ENCODE measurements at places on chromosomes 16 and 17. TPM values are rescaled to one million over a fixed set of nuclear protein-coding genes. Genes with fewer than 3 reads are reported as not detected.
A peak's percentile ranks its signal among the peaks of the same experiment; 100 is the strongest.

GRCh38 chr16:52800432-52800831 is 252.3 kb downstream of the CHD9NB start:
- no peak overlapping the region for H3K27ac ChIP-seq
- no peaks in the 10 kb centered on the region for H3K36me3 ChIP-seq
- no peaks in the 10 kb centered on the region for H3K4me1 ChIP-seq
- H3K27me3 ChIP-seq: no peaks in the 10 kb centered on the region

GLP2R gene
- not detected for total RNA-seq

DNA sequence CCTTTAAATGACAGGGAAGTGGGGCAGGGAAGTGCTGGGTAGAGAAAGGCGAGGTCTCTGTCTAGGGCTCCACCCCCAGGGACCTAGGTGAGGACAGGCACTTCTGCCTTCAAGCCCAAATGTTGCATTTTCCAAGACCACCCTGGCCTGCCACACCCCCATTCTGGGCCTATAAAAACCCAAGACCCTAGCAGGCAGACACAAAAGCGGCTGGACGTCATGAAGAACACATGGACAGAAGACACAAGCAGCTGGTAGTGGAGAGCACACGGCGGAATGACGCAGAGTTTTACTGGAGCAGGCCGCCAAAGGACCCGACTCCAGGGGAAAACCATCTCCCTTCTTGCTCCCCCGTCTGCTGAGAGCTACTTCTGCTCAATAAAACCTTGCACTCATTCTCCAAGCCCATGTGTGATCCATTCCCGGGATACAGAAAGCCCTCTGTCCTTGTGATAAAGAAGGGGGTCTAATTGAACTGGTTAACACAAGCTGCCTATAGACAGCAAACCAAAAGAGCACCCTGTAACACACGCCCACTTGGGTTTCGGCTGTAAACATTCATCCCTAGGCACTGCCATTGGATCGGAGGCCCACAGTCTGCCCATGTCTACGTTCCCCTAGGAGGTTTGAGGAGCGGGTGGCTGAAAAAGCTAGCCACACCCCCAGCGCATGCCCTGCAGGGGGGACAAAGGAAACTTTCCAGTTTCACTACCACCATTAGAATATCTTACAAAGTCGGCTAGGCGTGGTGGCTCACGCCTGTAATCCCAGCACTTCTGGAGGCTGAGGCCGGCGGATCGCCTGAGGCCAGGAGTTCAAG is 622.2 kb upstream of the SALL1 start:
- DNase-seq: no peak
- no peaks in the 10 kb centered on the region for H3K4me1 ChIP-seq
- no peak overlapping the region for H3K4me3 ChIP-seq
- H3K27me3 ChIP-seq: no peaks in the 10 kb centered on the region

- no peak overlapping the region for H3K27ac ChIP-seq
- H3K4me3 ChIP-seq: no peak overlapping the region
- H3K36me3 ChIP-seq: no peaks in the 10 kb centered on the region
- H3K4me1 ChIP-seq: peaks cover 4% of the 10 kb centered on the region
Measured at GRCh38 chr17:58245428-58246103, 7.2 kb downstream of the LPO start.

DNA sequence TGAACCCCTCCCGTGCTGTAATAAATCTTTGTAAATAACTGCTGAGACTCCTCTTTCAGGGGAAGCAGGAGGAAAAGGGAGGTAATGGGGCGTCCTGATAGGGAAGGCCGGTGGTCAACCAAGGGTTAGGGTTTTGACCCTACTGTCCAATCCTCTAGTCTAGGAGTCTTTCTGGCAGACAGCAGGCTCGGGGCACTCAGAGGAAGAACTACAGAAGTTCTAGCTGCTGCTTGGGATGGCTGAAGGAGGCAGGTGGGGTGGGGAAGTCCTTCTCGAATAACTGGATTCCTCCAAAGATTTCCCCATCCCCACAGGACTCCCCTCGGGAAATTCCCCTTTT is 387 bp upstream of the STARD3 start:
- H3K36me3 ChIP-seq: no peaks in the 10 kb centered on the region
- H3K4me1 ChIP-seq: peaks cover 11% of the 10 kb centered on the region
- peak overlapping the region; percentile 84 for H3K4me3 ChIP-seq

- H3K27me3 ChIP-seq: no peaks in the 10 kb centered on the region
- peaks cover 41% of the 10 kb centered on the region for H3K4me1 ChIP-seq
- DNase-seq: no peak
- no peaks in the 10 kb centered on the region for H3K36me3 ChIP-seq
Measured at GRCh38 chr17:50213026-50214022, 11.9 kb upstream of the COL1A1 start.

DNA sequence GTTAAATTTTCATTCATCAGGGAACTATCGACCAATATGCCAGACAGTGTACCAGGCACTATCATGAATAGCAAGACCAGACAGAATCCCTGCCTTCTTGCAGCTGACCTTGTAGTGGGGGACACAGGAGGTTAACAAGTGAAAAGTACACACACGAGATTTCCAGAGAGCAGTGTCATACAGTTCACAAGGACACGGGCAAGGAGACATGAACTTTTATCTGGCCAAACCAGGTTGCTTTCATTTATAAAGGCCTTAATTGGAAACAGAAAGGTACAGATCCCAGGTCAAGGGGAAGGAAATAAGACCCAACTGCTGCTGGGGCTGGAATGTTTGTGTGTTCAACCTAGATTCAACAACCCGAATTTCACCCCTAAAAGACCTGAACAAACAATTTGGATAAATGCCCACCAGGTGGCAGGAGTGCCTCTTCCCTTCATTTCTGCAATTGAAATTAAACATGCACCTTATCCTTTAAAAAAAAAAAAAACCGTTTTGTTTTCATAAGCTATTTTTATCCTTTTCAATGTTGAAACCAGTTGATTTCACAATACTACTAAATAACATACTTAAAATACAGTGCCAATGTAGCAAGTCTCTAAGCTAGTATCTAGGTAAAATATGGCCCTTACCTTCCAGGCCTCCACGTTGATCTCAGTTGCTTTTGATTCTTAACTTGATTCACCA is 65.9 kb downstream of the EMP2 start:
- H3K27me3 ChIP-seq: no peaks in the 10 kb centered on the region
- H3K27ac ChIP-seq: peak overlapping the region; percentile 68
- DNase-seq: no peak
- peaks cover 4% of the 10 kb centered on the region for H3K4me1 ChIP-seq
- H3K4me3 ChIP-seq: no peak overlapping the region

FOXF1 gene
- 3.2 TPM for total RNA-seq

DNA sequence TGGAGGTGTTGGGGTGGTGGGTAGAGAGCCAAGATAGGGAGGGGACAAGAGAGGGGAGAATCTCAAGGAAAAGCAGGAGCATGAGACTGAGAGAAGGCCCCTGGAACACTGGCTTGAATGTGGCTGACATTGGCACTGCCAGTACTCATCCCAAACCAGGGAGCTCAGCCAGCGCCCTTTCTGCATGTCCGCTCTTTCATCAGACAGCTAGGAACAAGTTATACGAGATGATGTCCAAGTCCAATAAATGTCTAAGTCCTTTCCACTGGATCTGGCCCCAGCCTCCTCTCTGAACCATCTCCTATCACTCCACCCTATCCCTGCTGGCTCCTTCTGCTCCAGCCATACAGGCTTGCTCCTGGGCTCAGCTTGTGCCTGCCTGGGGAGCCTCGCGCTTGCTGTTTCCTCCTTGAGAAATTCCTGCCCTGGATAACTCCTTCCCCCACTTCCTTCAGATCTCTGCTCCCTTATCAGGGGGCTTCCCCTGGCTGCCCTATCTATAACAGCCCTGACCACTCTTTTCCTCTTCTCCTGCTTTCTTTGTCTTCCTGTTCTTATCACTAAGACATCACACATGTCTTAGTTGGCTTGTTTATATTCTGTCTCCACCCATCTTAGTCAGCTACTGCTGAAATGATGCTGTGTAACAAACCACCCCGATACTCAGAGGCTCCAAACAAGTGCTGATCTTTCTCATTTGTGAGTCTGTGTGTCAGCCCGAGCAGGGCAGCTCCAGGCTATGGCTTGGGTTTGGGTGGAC is 37.1 kb upstream of the MEOX1 start:
- no peak for DNase-seq
- no peaks in the 10 kb centered on the region for H3K36me3 ChIP-seq
- H3K4me1 ChIP-seq: peaks cover 8% of the 10 kb centered on the region
- peak overlapping the region; percentile 85 for H3K27ac ChIP-seq
- no peak overlapping the region for H3K4me3 ChIP-seq

DNA sequence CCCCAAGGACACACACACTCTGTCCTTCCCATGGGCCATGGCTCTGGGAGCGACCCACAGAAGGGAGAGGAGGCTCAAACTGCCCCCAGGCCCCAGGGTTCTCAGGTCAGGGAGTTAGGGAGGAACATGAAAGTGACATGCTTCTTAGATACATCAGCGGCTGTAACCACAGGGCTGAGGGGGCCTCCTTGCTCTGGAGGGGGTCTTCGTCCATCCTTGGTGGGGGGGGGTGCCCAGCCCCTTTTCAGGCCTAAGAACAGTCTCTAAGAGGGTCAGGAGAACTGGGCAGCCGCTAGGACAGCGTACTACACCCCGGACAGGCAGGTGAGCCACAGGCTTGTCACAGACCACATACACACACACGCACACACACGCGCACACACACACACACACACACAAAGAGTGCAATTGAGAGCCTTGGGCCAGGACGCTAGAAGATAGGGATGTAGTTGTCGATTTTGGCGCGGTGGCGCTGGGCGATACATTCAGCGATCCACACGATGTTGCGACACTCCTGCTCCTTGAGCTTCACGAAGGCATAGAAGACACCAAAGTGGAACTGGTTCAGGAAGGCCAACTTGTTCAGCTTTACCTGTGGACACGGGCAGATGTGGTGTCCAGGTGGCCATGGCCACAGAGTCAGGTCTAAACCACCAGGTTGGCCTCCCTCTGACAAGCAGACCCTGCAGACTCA is 7.3 kb downstream of the HSD11B2 start:
- no peaks in the 10 kb centered on the region for H3K27me3 ChIP-seq
- H3K27ac ChIP-seq: no peak overlapping the region
- H3K4me3 ChIP-seq: no peak overlapping the region
- H3K4me1 ChIP-seq: no peaks in the 10 kb centered on the region

PFN1 gene
- total RNA-seq: 1,046 TPM

DNA sequence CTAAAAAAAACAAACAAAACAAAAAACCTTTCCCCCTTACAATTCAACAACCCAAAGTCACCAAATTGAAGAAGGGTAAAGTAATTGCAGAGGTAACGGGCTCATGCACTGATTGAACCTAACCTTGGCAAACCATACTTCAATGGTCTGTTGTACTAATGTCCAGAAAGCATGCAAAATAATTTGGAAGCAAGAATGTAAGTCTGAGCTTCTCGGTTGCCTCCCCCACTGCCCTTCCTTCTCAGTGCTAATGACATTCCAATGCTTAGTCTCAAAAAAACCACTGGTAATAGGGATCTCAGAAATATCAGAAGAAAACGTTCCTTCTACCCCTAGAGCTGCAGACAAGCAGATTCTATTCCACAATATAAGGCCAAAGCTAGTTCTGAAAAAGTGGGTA is 15.8 kb downstream of the KRABD2 start:
- H3K4me3 ChIP-seq: no peak overlapping the region
- no peaks in the 10 kb centered on the region for H3K4me1 ChIP-seq
- DNase-seq: no peak

DNA sequence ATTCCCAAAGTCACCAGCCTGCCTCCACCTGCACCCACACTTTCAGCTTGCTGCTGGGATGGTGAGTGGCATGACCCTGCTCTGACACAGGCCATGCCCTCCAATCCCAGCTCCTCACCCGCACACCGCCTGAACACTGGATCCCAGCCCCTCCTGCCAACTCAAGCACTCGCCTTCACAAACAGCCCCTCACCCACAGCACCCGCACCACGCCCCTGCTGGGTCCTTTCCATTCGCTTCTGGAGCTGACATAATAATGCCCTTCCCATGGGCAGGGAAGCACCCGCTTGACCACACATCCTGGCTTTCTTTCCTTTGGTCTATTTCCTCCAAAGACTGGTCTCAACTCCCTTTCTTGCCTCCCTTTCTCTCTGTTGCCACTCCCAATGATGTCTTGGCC is 57.6 kb downstream of the RAB11FIP4 start:
- no peak overlapping the region for H3K4me3 ChIP-seq
- H3K27ac ChIP-seq: no peak overlapping the region
- no peaks in the 10 kb centered on the region for H3K36me3 ChIP-seq

DNA sequence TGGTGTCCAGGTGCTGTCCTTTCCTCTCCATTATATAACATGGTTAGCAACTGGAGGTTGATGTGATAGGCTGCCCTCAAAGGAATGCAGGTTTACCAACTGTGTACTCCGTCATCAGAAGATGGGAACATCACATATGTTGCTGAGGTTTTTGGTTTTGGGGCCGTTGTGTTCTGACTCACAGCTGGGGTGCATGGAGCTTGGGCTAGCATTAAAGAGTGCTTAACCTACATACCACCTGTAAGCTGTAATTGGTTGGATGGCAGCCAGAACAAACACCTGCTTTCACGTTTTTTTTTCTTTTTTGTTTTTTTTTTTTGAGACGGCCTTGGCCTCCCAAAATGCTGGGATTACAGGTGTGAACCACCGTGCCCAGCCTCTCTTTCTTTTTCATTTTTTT is 20.9 kb downstream of the TMEM11 start:
- peaks cover 31% of the 10 kb centered on the region for H3K36me3 ChIP-seq
- no peak overlapping the region for H3K4me3 ChIP-seq
- peaks cover 15% of the 10 kb centered on the region for H3K4me1 ChIP-seq

DNA sequence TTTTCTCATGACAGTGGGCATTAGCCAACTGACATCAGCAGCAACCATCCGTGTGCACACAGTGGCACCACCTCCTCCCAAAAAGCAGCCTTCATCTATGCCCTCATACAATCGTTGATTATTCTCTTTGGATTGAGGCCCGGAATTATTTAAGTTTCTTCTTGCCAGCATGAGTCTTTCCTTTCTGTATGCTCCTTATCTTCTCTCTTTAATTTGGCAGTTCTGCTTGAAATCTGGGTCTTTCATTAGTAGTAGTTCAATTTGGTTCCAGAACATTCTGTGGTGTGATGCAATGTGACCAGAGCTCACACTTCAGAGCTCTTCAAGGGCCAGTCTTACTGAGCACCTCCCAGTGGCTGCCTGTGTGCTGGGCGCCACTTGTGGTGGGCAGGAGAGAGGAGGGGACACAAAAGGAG is 52.2 kb upstream of the STH start:
- no peak overlapping the region for H3K4me3 ChIP-seq
- H3K4me1 ChIP-seq: peaks cover under 1% of the 10 kb centered on the region
- H3K27ac ChIP-seq: no peak overlapping the region

DNA sequence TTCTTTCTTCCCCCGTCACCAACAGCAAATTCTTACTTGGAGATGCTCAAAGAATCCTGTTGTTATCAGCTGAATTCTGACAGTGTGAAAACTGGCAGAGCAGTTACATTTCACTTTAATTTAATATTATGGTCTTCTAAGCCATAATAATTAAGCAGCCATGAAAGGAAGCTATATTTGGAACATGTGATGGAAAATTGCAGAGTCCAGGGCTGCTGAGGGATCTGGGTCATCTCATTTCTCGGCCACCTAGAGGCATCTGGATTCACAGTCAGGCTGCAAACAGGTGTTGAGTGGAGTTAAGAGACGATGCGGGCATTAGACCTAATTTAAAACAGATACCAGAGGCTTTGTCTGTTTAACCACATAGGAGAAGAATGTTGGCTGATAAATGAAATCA is 38.4 kb downstream of the CHD9NB start:
- no peak overlapping the region for H3K27ac ChIP-seq
- H3K4me1 ChIP-seq: no peaks in the 10 kb centered on the region
- no peaks in the 10 kb centered on the region for H3K36me3 ChIP-seq
- no peaks in the 10 kb centered on the region for H3K27me3 ChIP-seq
- H3K4me3 ChIP-seq: no peak overlapping the region
- DNase-seq: no peak

BEAN1 gene
- total RNA-seq: not detected

All from ascending aorta (tissue), 2 donors.